ENCODE measurements at places on chromosomes 2 and 18. TPM values are rescaled to one million over a fixed set of nuclear protein-coding genes. Genes with fewer than 3 reads are reported as not detected.

- H3K4me1 ChIP-seq, result peaks cover 11% of the 10 kb centered on the region
- DNase-seq, result no peak
- no peak overlapping the region for H3K4me3 ChIP-seq
Measured at GRCh38 chr2:237115870-237116269, 30.2 kb downstream of the COPS8 start.

- no peak overlapping the region for H3K4me3 ChIP-seq
- no peaks in the 10 kb centered on the region for H3K36me3 ChIP-seq
- no peak for DNase-seq
Measured at GRCh38 chr2:228615496-228615895, 434.0 kb upstream of the SPHKAP start.

DNA sequence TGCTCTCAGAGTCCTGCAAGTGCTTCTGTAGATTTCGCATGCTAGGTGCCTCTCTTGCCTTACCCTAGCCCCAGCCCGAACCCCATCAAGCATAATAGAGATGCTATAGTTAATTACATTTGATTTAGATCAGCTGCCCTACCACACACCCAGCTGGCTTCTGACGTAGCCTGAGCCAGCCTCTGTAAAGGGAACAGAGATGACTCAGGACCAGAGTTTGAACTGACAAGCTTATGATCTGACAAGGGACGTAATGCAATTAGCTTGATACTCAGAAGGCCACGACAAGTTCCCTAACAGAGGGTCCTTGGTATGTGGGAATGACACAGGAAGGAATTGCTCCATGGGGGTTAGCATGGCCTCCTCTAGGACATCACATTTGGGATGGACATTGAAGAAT is 126.6 kb downstream of the LRATD1 start:
- no peaks in the 10 kb centered on the region for H3K36me3 ChIP-seq
- no peaks in the 10 kb centered on the region for H3K27me3 ChIP-seq
- DNase-seq, result no peak

DNA sequence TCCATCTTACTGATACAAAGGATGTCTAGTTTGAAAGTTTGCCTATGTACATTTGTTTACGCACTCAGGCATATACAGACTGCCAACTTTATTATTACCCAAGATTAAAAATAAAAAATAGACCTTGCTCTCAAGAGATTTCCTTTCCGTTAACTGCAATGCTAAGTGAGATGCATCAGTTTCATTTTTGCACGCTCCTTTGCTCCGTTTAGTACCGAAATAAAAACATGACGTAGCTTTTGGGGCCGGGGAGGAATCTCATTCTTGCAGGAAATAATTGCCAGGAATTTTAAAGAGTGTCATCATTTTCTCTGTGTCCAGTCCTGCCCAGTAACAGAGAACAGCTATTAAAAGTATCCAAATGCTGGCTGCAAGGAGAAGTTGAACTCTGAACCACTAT is 169.5 kb downstream of the SLC8A1 start:
- no peaks in the 10 kb centered on the region for H3K36me3 ChIP-seq
- H3K4me3 ChIP-seq, result no peak overlapping the region
- H3K4me1 ChIP-seq, result peaks cover 62% of the 10 kb centered on the region

- H3K27ac ChIP-seq, result no peak overlapping the region
- DNase-seq, result no peak
- no peaks in the 10 kb centered on the region for H3K36me3 ChIP-seq
- no peaks in the 10 kb centered on the region for H3K4me1 ChIP-seq
Measured at GRCh38 chr2:240349133-240350005, 86.1 kb upstream of the GPC1 start.

The RABL2A gene
- polyA plus RNA-seq, result 6.5 TPM
